ENCODE measurements at places on chromosomes 2 and 18.

DNA sequence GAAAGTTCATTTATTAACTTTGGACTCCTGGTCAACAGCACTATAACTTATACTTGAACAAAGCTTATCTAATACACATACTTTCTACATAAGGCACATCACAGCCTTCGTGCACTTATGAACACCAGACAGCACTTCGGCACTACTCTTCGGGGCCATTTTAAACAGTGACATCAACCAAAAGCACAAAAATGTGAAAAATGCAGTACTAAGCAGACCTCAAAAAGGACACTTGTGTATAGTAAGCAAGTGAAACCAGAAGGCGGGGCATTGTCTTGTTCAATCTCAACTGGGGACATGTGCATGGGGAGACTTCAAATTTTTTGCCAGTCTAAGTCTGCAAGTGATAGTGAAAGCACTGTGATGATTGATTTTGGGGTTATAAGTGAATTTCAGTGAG is 163.0 kb downstream of the NCKAP5 start:
- DNase-seq: no peak

DNA sequence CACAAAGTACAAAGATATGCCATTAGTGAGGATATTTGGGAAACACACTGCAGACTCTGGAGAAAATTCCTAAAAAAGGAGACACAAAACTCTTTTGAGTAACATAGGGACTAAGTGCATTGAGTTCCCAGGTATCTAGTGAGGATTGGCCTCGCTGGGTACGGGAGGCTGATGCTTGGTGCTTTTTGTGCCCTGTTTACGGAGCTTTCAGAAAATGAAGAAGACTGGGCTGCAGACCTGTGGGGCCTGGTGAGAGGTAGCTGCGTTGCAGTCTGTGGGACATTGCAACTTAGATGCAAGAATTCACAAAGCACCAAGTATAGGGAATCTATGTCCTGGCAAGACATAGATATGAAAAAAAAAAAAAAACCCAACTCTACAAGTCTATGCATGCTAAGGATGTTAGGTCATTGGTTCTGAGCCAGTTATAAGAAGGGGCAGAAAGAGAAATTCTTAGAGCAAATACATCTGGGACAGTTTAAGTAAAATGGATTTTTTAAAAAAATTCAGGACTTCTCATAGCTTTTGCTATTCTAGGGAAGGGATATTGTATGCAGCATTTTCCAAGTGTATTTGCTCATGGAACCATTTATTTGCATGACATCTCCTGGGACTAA is 156.0 kb downstream of the SLC4A3 start:
- DNase-seq: no peak

DNA sequence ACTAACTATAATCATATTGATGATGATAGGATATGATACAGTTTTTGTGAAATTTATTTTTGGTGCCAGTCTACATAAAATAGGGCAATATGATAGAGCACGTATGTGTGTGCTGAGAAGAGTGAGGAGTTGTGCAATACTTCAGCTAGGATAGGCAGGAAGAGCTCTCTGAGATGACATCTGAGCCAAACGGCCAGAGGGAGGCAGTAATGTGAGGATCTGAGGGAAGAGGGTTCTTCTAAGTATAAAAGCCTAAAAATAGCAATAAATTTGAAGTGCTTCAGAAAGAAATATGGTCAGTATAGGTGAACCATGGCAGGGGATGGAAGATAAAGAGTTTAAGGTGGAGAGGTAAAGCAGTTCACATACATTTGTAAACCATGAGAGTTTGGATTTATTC is 102.5 kb downstream of the OLA1 start:
- peak; percentile 7 for DNase-seq

DNA sequence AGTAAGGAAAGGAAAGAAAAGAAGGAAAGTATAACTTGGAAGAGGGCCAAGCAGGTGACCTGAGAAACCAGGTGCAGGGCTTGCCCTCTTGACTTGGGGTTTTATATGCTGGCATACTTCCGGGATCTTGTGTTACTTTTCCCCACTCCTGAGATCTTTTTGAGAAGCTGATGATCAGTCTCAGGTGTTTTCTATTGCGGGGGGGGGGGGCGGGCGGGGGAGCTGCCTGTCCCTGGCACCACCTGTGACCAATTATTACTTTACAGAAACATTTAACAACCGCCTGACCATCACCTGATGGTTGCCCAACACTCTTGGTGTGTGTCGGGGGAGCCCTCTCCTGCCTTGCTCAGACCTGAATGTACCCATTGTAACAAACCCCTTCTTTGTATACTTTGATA is 6.9 kb upstream of the CASP10 start:
- no peak for DNase-seq

- no peak for DNase-seq
These were observed 156.7 kb downstream of the CDCA7 start for GRCh38 chr2:173511357-173511756.

DNA sequence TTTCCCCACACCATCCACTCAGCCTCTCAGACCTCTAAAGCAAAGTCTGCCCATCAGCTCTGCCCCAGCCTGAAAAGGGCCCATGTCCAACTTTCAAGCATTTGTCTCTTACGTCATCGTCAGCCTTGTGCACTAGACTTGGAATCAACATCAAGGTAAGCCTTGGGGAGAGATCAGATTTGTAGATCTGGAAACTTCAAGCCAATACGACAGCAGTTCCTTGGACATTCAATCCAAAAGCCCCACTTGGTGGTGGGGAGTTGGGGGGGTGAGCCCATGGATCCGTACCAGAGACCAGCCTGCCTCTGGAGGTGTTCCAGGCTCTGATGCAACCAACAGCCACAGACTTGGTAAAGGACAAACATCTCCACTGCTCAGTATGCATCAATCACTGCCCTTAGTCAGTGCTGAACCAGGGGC is 206.8 kb upstream of the MEIS1 start:
- DNase-seq: no peak

DNA sequence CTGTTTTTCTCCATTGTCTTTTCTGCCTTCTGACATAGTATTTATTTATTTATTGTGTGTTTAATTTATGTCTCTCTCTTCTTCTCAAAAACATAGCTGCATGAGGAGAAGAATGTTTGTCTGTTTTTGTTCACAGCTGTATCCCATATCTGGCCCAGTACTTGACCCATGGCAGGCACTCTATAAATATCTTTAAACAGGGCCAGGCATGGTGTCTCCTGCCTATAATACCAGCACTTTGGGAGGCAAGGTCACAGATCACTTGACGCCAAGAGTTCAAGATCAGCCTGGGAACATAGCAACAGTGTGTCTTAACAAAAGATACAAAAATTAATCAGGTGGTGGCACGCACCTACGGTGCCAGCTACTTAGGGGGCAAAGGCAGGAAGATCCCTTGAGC is 361.3 kb upstream of the KLHL29 start:
- no peak for DNase-seq

DNA sequence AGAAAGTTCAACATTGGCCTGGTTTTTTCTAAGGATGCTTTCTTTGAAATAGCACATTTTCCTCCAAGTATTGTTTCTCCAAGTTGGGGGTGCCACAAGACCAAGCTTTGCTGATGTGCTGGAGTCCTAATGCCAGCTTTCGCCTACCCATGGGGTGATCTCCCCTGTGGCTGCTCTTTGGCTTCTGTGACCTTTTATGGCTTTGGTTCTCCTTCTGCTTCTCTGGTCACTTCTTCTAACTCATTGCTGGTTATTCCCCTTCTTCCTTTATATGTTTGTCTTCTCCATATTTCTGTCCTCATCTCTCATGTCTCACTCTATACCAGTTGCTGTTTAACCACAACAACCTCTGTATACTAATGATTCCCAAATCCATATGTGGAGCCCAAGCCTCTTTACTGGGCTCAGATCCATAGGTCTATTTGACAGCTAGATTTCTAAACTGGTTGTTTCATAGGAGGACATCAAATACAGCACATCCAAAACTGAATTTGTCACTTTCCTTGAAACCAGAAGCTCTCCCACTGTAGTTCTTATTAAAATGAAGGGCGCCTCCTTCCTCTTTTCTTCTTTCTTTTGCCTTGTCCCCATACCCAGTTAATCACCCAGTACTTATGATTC is 23.1 kb downstream of the APOB start:
- DNase-seq: no peak

Measured in Jurkat, Clone E6-1 (cell line).